ENCODE measurements at places on chromosomes 5 and 9.

DNA sequence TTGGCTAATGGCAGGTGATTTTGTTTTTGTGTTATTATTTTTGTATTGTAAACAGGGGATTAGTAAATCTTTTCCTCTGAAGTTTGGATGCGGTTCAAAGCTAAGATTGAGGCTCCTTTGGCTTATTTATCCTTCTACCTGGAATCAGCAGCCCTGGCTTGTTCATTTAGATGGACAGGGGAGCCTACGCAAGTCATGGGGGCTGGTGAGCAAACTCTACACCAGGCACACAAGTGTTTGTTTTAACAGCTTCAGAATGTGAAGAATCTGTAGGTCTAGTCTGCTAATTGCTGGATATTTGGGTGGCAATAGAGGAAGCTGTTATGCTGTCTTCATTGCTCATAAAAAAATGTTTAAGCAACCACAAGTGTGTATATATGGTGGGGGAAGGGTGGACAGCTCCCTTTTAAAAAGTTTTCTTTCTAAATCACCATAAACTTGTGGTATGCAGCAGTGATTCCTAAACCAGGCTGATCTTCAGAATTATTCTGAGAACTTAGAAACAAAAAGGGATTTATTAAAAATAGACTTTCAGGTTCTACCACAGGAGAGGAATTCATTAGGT, 20.7 kb downstream of the ZNF462 start:
- H3K27ac ChIP-seq, result no peak overlapping the region
- no peak overlapping the region for H3K4me3 ChIP-seq
- no peaks in the 10 kb centered on the region for H3K36me3 ChIP-seq
- no peak for DNase-seq

- H3K27me3 ChIP-seq, result no peaks in the 10 kb centered on the region
- no peaks in the 10 kb centered on the region for H3K4me1 ChIP-seq
- H3K4me3 ChIP-seq, result no peak overlapping the region
- H3K27ac ChIP-seq, result no peak overlapping the region
- no peak for DNase-seq
Measured at GRCh38 chr5:62542720-62543119, 35.9 kb upstream of the LRRC70 start.

DNA sequence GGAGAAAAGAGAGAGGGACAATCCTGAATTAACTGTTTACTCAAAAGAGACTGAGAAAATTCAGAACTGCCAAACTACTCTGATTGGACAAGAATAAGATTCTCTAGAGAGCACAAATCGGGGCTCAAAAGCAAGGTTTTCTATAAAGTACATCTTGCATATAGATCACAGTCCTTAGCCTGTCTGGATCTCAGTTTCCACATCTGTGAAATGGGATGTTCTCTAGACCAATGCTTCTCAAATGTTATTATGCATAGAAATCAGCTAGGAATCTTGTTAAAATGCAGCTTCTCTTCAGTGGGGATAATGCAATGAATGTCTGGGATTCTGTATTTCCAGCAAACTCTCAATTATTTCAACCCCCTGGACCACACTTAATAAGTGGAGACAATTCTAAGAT, 231.6 kb downstream of the ESM1 start:
- no peaks in the 10 kb centered on the region for H3K4me1 ChIP-seq
- no peak for DNase-seq
- H3K27ac ChIP-seq, result no peak overlapping the region
- no peaks in the 10 kb centered on the region for H3K36me3 ChIP-seq
- H3K4me3 ChIP-seq, result no peak overlapping the region

GRCh38 chr9:90720621-90721265, 78.1 kb upstream of the DIRAS2 start:
- H3K36me3 ChIP-seq, result no peaks in the 10 kb centered on the region
- no peak for DNase-seq
- H3K4me3 ChIP-seq, result no peak overlapping the region
- H3K27me3 ChIP-seq, result no peaks in the 10 kb centered on the region
- no peaks in the 10 kb centered on the region for H3K4me1 ChIP-seq

DNA sequence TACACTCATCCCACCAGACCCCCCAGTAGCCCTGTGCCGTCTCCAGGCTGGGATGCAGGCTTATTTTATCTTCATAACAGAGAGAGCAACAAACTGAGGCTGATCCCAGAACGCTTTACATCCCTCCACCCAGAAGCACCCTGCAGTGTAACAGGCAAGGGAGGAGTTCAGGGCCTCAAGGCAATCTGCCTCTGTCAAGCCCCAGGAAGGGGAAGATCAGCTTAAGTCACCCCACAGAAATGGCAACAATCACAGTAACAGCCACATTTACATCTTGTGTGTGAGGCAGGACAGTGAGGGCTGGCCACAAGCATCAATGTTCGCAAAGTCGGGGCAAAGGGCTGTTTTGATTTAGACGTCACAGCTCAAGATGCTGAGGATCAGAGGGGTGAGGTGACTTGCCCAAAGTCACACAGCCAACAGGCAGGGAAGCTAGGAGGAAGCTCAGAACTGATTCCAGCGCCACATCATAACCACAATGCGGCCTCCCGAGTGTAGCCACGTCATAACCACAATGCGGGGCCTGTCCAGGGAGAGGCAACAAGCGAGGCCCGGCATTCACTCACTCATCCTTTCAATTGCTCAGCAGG, 14.4 kb downstream of the STK10 start:
- H3K36me3 ChIP-seq, result no peaks in the 10 kb centered on the region
- no peak for DNase-seq
- H3K4me3 ChIP-seq, result no peak overlapping the region
- H3K27me3 ChIP-seq, result no peaks in the 10 kb centered on the region

- no peak overlapping the region for H3K4me3 ChIP-seq
- H3K27ac ChIP-seq, result no peak overlapping the region
- H3K4me1 ChIP-seq, result no peaks in the 10 kb centered on the region
- DNase-seq, result no peak
- no peaks in the 10 kb centered on the region for H3K36me3 ChIP-seq
- H3K27me3 ChIP-seq, result no peaks in the 10 kb centered on the region
Measured at GRCh38 chr9:1707291-1707690, 307.9 kb upstream of the SMARCA2 start.

DNA sequence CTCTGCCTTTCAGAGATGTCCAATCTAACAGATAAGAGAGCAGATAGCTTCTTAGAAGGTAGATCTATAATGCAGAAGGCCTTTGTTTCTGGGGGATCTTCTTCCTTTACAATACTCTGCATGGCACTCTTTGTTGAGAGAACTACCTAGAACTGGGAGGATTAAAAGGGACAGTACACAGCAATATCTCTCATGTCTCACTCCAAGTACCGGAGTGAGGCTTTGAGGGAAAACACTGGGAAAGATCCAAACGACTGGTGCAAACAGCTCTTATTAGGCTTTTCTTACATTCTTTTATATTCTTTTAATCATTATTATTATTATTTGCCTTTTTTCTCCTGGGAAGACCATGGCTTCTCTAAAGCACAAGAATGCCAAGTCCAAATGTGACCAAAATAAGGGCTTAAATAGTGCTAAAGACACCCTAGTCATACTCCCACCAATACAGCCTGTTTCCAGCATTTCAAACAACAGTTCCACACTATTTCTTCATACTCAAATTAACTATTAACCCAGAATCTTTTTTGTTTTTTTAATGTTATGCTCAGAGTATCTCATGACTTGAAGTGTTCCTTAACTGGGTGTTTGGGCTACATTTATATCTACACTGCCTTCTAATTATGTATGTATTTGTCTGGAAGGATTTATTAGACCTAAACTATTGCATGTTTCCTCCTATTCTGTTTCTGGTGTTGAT, 52.7 kb downstream of the ABHD17B start:
- no peak overlapping the region for H3K4me3 ChIP-seq
- DNase-seq, result no peak
- H3K4me1 ChIP-seq, result no peaks in the 10 kb centered on the region
- H3K36me3 ChIP-seq, result no peaks in the 10 kb centered on the region
- H3K27me3 ChIP-seq, result no peaks in the 10 kb centered on the region

DNA sequence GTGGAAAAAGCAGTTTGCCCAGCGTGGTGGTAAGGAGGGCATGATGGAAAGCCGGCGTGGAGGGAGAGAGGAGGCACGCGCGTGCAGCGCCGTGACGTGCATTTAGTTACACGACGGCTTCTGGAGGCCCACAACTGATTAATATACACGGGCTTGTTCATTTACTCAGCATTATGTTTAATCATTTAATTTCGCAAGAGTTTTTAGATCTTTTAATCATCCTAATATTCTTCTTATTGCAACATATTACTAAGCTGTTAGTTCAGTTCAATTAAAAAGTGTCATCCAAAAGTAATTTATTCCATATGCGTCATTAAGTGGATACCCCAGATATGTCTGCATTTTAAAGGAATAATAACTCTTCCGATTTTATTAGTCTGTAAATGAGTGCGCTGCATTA, 220.5 kb downstream of the HSPA4 start:
- no peaks in the 10 kb centered on the region for H3K27me3 ChIP-seq
- no peaks in the 10 kb centered on the region for H3K4me1 ChIP-seq
- no peak overlapping the region for H3K4me3 ChIP-seq
- no peak for DNase-seq
- H3K36me3 ChIP-seq, result no peaks in the 10 kb centered on the region
- no peak overlapping the region for H3K27ac ChIP-seq

- H3K4me3 ChIP-seq, result no peak overlapping the region
- no peak for DNase-seq
- no peaks in the 10 kb centered on the region for H3K4me1 ChIP-seq
- no peaks in the 10 kb centered on the region for H3K36me3 ChIP-seq
- no peaks in the 10 kb centered on the region for H3K27me3 ChIP-seq
Measured at GRCh38 chr5:54215233-54215736, 95.1 kb downstream of the ARL15 start.

DNA sequence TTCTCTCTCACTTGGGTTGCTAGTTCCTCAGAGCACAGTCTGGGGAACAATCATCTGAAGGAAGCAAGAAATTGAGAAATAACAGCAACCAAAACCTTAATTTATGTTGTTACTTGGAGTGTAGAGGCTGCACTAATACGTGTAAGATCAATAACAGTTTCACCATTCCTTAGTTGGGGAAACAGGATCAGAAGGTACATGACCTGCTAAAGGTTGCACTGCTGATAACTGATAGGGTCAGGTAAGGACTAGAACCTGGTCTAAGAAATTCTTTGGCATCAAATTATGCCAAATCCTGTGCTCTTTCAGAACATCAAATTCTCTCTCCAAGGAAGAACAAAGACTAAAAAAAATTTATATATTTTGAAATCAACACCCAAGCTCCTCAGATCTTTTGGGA, 278.6 kb upstream of the C9orf72 start:
- no peak overlapping the region for H3K27ac ChIP-seq
- no peaks in the 10 kb centered on the region for H3K27me3 ChIP-seq
- H3K4me3 ChIP-seq, result no peak overlapping the region
- no peaks in the 10 kb centered on the region for H3K36me3 ChIP-seq
- H3K4me1 ChIP-seq, result no peaks in the 10 kb centered on the region
